ENCODE measurements at places on chromosomes 4 and X.

GRCh38 chrX:118480172-118480571, 15.4 kb upstream of the DOCK11 start:
- DNase-seq = no peak

DNA sequence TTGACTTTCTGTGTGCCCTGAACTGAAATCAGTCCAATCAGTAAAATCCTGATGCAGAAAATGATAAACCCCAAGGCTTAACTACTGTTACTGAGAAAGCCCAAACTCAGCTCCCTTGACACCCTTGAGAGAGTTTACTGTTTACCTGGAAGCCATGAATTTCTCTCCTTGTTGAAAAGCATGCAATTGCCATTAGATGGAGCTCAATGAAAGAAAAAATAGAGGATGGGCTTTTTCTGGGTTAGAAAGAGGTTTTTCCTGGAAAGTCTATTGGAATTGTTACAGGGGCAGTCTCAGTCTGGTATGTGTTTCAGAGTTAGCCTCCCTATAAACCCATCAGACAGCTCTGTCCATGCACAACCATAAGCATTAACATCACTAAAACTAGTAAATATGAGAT, 66.4 kb upstream of the C4orf54 start:
- DNase-seq = no peak

DNA sequence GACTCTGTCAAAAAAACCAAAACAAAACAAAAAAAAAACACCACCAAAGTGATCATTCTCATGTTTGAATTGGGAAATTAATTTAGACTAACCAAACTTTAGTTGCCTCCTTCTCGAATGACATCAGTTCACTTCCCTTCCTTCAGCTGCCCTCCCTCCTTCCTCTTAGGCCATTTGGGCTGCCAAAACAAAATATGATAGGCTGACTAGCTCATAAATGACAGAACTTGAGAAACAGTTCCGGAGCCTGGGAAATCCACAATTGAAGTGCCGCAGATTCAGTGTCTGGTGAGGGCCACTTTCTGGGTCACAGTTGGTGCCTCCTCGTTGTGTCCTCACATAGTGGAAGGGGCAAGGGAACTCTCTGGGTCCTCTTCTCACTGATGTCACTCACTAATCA, 16.1 kb upstream of the WAS start:
- no peak for DNase-seq

DNA sequence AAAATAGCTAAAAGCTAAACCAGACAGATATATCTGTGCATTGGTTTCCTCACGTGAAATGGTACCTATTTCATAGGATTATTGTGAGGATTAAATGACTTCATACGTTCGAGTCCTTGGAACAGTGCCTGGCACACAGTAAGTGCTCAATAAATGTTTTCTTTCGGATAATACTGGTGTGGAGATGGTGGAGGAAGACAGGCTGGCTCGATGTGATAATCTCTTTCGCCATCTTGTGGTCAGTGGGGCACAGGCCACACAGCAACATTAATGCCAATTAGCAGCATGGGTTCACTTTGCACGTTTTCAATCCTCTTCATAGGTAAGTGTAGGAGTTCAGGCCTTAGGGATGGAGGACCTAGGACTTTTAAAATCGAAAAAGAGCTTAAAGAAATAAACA, 9.3 kb downstream of the PAGE4 start:
- no peak for DNase-seq

- no peak for DNase-seq
These were observed 83.7 kb downstream of the NAT8L start for GRCh38 chr4:2142630-2143427.
